ENCODE measurements at places on chromosomes 2 and 18. TPM values are rescaled to one million over a fixed set of nuclear protein-coding genes. Genes with fewer than 3 reads are reported as not detected.

The MAL gene
- total RNA-seq = not detected

- DNase-seq = no peak
Measured at GRCh38 chr2:193703411-193703810, 1508.7 kb upstream of the TMEFF2 start.

DNA sequence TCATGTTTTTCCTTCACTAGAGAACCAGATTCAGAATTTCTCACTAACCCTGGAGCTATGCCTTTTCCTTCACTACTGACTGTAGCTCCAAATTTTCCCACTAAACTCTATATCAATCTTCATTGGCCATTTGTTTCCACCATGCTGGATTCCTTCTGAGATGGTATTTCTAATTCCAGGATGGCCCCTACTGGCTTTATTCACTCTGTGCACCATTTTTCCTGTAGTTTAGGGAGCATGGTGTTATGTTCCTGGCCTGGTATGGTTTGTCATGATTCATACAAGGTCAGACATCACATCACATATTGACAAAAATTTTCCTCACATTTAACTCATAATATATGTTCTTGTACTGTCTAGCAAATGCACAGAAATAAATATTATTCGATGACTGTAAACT, 229.2 kb upstream of the TFPI start:
- no peak for DNase-seq

GRCh38 chr2:224778474-224778877, 62.3 kb upstream of the CCDC195 start:
- peak; percentile 1 for DNase-seq

GRCh38 chr2:210203558-210203957, 21.7 kb downstream of the ACADL start:
- DNase-seq = no peak

DNA sequence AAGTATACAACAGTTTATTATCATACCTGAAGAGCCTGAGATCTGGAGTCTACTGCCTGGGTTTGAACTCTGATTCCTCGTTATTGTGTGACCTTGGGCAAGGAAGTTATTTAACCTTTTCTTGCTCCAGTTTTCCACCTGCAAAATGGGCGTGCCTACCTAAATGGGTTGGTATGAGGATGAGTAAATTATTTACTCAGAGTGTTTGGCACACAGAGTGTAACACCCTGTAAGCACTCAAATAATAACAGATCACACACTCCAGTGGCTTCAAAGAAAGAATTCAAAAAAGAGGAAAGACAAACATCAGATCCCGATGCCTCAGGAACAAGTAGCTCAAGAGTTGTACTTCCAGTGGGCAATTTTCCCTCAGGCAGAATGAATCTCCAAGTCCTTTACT, 2.4 kb downstream of the SRD5A2 start:
- DNase-seq = no peak

DNA sequence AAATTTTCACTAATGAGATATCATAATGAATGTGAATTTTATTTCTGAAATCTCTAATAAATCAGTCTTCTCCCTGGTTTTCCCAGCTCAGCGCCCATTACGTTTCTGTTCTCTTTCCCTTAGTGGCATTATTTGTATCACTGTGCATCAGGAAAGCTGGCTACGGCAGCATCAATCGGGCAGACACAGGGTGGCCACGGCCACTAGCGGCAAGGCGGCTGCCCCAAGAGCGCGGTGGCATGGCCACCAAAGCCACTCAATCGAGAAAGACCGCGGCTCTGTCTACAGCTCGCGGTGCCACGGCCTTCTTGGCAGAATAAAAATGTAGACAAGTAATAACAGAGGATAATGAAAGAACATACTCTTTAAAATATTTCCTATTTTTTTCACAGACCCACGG, 168.0 kb downstream of the RPIA start:
- no peak for DNase-seq
